ENCODE measurements at places on chromosomes 11 and 22.

- DNase-seq: no peak
These were observed 58.9 kb downstream of the OR5AK2 start for GRCh38 chr11:57047610-57048009.

- DNase-seq: no peak
These were observed 21.0 kb downstream of the TNRC6B start for GRCh38 chr22:40198733-40199132.

- no peak for DNase-seq
These were observed 18.0 kb downstream of the NCAPD3 start for GRCh38 chr11:134205729-134206128.

DNA sequence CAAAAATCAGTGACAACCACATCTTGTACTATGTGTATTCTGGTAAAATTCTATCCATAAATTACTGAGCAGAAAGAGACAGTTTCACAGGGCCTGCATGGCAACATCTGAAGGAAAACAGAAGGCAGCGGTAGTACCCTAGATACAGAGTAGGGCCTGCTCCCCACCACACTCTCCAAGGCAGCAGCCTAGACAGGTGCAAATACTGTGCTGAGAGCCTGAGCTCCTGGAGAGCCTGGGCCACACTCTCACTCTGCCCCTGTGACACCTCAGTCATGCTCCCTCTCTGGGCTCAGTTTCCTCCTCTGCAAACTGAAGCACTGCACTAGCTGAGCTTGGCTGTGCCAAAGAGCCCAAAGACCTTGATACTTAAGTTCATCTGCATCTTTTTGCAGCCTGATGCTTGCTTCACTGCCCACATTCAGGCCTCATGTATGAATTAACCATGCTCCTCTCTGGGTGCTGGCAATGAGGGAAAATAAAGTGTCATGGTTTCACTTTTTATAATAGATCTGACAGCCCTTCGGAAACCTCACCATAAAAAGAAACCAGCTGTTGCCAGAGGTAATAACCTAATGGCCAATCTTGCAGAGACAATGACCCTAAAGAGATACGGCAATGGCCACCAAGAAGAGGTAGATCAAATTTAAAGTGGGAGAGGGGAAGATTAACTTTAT lies 104.7 kb downstream of the PLEKHA7 start:
- no peak for DNase-seq

DNA sequence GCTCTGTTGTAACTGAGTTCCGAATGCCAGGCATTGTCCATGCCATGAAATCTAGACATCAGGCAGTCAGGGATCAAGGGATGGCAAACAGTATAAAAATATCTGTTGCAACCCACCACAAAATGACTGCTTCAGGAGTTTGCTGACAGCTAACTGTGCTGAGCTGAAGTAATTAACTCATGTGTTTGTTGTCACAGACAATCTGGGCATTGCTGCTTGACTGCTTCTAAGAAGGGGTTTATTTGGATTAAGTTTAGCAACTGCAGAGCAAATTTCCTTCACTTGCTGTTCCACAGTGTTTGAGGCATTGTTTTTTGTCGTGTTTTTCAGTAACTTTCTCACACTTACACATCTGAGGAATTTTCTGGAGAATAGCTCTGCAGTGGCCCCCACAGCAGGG lies 30.4 kb downstream of the BSX start:
- no peak for DNase-seq

DNA sequence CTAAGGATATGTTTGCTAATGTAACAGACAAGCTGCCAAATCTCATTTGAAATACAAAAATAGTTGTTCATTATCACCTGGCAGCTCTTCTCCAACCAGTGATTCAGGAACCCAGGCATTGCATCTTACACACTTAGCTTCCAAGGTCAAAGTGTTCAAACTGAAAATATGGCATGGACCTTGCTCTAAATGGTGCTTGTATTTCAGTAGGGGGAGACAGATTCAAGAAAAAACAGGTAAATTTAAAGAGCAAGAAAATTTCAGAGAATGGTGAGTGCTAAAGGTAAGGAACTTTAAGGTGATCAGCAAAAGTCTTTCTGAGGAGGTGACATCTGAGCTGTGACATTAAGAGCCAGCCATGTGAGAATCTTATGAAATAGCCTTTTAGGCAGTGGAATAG lies 82.8 kb upstream of the E2F8 start:
- no peak for DNase-seq

- DNase-seq: no peak
These were observed 475.1 kb downstream of the BRD1 start for GRCh38 chr22:49352361-49353169.

DNA sequence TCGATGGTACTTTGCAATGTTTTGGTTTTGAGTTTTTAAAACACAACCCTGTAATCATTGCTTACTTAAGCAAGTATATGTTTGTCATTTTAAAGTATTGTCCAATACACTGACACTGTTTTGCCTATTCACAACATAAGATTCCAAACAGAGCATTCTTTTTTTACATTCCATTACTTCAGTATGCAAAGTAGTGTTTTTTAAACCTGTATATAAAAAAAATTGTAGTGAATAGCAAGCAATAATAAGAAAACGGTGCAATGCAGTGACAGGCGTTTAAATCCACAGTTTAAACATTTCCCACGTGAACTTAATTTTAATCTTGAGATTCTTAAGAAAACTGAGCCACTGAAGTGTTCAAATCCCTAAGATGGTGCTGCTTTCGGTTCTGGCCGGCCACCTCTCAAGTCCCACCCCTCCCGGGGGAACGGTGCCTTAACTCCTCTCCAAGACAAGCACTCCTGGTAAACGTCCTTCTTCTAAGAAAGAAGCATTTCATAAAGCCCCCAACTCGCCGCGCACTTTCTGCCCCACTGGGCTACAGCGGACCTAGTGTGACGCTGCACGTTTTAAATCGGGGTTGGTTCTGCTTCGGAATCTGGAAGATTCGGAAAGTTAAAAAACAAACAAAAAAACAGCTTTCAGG lies 2.9 kb downstream of the PGR start:
- no peak for DNase-seq

Measured in RWPE1 (cell line).